Activated CD8-positive, alpha-beta memory T cell treated with anti-CD3 and anti-CD28 coated beads, Interleukin-2, amount 10 ng/mL, durations not matched to agents 7 days and 5 days (primary cell): ENCODE measurements at places on chromosomes 5 and 9. TPM values are rescaled to one million over a fixed set of nuclear protein-coding genes. Genes with fewer than 3 reads are reported as not detected.
A peak's percentile ranks its signal among the peaks of the same experiment; 100 is the strongest.

DNA sequence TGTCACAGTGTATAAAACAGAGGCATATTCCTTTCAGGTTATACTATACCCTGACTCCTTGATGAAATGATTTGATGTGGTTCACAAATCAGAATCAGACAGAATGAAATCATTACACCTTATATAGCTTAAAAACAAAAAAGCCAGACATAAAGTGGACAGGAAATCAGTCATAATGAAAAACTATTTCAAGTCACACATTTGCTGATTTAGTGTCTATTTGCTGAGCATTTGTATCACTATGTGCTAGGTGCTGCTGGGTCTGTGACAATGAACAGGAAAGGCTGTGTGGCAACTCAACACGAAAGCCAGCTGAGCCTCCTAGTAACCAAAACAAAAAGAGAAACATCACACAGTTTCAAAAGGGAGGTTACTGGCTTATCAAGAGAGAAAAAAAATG is 194.0 kb downstream of the EFNA5 start:
- peak; percentile 78 for DNase-seq

The TMEM141 gene
- 32.8 TPM for total RNA-seq

GRCh38 chr9:128323791-128324190 is 1.2 kb downstream of the COQ4 start:
- DNase-seq, result no peak

The CTXN3 gene
- not detected for total RNA-seq

The PLAC8L1 gene
- total RNA-seq, result 0.50 TPM

GRCh38 chr9:2567922-2568321 is 53.7 kb upstream of the VLDLR start:
- no peak for DNase-seq

GRCh38 chr5:154714266-154714986 is 40.8 kb upstream of the LARP1 start:
- DNase-seq, result no peak

The FGF1 gene
- total RNA-seq, result not detected

DNA sequence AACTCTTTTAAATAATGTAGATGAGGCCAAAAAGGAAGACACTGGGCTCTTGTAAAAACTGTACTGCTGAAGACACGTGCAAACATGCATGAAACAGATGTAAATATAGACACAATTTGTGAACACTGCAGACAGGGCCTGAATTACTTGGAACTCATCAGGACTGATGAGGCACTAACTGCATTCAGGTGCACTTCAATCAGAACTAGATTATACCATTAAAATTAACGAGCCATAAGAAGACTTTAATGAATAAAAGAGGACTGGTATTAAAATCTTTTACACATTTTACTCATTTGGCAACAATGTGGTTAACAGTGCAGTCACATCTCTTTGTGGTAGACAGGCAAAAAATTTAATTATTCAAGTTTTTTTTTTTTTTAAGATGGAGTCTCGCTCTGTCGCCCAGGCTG is 13.4 kb upstream of the ZCCHC9 start:
- DNase-seq, result no peak

- DNase-seq, result no peak
Observed at GRCh38 chr5:170606941-170607340, 103.1 kb downstream of the KCNIP1 start.

- peak; percentile 87 for DNase-seq
Observed at GRCh38 chr5:150458802-150459557, 9.4 kb upstream of the RPS14 start.

The GRM6 gene
- not detected for total RNA-seq

DNA sequence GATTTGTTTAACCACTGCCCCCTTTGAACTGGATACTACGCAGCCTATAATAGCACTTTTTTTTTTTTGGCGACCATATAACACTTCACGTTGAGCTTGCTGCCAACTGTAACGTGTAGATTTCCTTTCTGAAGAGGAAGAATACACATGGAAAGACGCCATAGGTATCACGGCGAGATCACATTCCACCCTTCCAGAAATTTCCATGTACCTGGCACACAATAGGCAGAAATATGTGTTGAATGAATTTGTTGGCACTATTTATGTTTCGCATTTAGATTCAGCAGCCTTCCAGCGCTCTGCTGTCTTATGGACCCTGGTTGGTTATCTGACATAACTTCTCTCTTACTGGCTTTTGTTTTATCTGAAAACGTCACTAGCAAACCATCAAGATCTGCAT is 250.3 kb downstream of the SLIT3 start:
- DNase-seq, result no peak

- DNase-seq, result no peak
Observed at GRCh38 chr5:169691471-169691870, 54.4 kb downstream of the DOCK2 start.

The PCDHGA2 gene
- not detected for total RNA-seq

The EDIL3 gene
- not detected for total RNA-seq

The ORM2 gene
- total RNA-seq, result not detected

The NEUROG1 gene
- not detected for total RNA-seq

The SH3RF2 gene
- 0.12 TPM for total RNA-seq
